ENCODE measurements at places on chromosomes 13 and 19.

DNA sequence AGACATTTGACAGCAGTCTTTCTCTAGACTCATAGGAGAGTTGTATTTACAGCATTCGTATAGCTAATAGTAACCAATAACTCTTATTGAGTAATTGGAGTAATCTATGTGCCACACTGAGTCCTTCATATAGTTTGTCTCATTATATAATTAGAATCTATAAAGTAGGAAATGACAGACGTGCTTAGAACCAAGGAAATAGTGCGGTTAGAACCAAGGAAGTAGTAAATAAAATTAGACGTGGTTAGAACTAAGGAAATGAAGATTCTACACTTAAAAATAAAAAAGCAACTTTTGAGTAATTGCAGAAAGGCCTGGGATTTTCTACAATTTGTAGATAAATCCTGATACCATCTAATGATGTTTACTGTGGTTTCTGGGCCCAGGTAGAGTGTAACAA is 107.8 kb upstream of the TNFSF11 start:
- no peak for DNase-seq

GRCh38 chr13:113126265-113127150 is 3.9 kb downstream of the F10 start:
- no peak for DNase-seq

- no peak for DNase-seq
Observed at GRCh38 chr13:47886314-47886713, 114.8 kb downstream of the SUCLA2 start.

- no peak for DNase-seq
Observed at GRCh38 chr13:31930901-31931522, 100.6 kb upstream of the FRY start.

GRCh38 chr19:50720181-50720920 is 749 bp upstream of the SHANK1 start:
- DNase-seq = no peak

DNA sequence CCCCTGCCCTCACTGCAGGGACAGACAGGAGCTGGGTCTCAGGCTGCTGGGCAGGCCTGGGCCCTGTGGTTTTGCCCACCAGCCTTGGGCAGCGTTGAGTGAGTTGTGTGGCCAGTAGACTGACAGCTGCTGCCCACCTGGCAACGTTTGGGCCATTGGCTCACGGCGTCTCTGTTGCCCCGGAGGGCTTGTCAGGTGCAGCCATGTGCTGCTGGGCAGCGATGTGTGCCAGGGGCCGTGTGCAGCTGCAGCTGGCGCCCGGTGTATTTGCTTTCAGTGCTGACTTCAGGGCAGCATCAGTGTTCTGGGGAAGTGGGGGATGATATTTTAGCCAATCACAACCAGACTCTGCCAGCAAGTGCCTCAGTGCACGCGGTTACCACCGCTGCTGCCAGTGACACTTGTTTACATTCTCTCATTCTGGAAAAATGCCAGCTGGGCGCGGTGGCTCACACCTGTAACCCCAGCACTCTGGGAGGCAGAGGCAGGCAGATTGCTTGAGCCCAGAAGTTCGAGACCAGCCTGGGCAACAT is 10.6 kb downstream of the FZR1 start:
- no peak for DNase-seq

DNA sequence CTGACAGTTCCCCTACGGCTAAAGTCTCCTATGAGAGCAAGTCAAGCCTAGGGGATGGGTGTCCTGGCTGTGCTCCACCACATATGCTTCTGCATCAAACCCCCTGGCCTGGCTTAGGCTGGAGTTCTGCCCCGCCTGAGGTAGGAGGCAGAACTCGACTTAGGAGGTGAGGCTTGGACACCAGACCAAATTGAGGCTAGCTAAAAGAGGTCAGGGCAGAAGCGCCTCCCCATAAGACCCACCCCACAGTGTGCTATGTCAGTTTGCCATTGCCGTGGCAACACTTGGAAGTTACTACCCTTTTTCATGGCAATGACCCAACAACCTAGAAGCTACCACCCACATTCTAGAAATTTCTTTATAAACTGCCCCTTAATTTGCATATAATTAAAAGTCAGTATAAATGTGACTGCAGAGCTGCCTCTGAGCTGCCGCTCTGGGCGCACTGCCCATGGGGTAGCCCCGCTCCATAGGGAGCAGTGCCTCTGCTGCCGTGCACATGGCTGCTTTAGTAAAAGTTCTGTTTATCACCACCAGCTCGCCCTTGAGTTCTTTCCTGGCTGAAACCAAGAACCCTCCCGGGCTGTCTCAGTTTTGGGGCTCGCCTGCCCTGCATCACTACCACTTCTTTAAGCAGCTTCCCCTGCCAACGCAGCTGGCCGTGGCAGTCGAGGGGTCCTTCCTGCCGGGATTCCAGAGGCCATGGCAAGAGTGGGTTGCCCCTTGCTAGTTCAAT is 20.2 kb downstream of the AP1M1 start:
- peak; percentile 32 for DNase-seq

DNA sequence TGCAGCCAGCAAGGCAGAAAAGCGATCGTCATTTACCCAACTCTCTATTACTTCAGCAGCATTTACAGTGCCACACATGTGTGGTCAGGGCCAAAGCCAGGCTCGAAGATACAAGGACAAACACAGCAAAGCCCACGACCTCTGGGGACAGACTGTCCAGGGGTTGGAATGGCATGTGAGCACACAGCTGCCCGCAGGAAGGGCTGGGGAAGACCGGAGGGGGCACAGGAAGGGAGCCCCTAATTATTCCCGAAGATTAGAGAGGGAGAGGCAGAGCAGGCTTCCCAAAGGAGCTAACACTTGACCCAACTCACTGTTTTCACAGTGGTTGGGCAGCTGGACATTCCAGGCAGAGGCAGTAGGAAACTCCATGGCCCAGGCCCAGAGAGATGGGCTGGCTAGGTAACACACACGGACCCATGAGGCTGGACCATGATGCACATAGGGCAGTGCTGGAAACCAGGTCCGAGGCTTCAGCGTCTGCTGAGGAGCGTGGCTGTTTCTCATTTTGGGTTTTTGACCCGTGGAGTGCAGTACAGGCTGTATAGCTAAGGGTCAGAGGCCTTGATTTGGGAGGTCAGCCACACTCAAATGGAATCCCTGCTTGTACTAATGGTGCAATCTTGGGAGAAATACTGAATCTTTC is 179.8 kb downstream of the FOXO1 start:
- DNase-seq = no peak

- DNase-seq = no peak
Observed at GRCh38 chr19:52936151-52936953, 13.1 kb upstream of the ZNF888 start.

DNA sequence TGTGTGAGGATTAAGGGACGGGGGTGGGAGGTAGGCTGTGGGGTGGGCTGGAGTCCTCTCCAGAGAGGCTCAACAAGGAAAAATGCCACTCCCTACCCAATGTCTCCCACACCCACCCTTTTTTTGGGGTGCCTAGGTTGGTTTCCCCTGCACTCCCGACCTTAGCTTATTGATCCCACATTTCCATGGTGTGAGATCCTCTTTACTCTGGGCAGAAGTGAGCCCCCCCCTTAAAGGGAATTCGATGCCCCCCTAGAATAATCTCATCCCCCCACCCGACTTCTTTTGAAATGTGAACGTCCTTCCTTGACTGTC is 5.5 kb downstream of the FOSB start:
- DNase-seq = no peak

DNA sequence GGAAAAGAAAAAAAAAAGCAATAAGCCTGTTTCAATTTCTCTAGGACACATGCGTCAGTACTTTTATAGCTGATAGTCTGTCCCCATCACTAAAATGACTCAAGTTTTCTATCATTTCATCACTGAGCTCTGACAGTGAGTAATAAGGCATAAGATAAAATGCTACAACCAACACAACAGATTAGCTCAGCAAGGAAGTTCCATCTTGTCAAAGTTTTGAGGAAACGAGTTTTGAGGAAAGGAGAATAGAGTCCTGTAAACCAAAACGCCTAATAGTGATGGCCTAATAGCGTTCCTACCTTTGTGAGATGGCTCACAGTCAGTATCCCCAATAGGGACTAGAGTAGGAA is 145.1 kb downstream of the LACC1 start:
- no peak for DNase-seq

DNA sequence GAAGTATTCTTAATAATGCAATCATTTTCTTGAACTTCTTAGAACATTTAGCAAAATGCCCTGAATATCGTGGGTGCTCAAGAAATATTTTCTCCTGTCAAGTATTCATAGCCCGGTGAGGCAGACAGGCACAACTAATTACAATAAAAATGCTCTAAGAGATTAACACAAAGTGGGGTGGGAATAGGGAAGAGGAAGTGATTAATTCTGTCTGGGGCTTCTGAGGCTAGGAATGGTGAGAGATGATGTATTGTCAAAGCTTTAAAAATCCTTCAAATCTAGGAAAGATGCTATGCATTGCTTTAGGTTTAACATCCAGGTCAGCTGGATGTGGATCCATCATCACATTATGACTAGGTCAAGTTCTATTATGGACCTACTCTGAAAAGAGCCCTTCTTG is 66.9 kb upstream of the POSTN start:
- DNase-seq = no peak

GRCh38 chr13:55069746-55070145 is 2041.1 kb downstream of the OLFM4 start:
- DNase-seq = no peak

GRCh38 chr13:67844574-67844973 is 614.4 kb upstream of the PCDH9 start:
- no peak for DNase-seq

DNA sequence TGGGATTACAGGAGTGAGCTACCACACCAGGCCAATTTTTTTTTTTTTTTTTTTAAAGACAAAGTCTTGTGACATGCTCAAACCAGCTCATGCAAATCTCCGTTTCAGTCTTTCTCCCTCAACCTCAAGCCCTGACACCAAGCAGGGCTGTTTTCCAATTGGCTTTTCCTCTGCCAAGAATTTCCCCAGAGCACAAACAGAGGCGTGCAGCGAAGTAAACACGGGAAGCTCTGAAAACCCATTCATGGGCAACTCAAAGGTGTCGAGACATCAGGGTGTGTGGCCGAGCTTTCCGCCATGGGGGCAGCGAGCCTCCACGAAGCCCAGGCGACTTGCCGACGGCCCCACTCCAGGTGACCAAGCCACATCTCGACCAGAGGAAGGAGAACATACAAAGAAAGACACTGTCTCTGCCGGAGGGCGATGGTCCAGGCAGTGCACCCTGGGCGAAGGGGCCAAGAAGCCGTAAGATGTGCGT is 70.0 kb downstream of the INSR start:
- DNase-seq = peak; percentile 68

GRCh38 chr19:30333291-30334065 is 38.7 kb upstream of the ZNF536 start:
- no peak for DNase-seq

DNA sequence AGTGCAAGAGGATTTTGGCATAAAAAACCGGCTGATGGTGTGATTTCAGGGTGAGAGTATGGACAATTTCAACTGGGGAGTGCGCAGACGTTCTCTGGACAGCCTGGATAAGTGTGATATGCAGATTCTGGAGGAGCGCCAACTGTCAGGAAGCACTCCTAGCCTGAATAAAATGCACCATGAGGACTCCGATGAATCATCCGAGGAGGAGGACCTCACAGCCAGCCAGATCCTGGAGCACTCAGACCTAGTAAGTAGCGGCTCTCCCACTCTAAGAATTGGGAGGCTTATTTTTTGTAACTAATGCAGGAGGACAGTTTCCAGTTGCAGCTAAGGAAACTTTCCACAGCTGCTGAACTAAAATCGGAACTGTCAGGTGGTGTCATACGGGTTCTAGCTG is 53.6 kb downstream of the ZAR1L start:
- DNase-seq = peak; percentile 48

DNA sequence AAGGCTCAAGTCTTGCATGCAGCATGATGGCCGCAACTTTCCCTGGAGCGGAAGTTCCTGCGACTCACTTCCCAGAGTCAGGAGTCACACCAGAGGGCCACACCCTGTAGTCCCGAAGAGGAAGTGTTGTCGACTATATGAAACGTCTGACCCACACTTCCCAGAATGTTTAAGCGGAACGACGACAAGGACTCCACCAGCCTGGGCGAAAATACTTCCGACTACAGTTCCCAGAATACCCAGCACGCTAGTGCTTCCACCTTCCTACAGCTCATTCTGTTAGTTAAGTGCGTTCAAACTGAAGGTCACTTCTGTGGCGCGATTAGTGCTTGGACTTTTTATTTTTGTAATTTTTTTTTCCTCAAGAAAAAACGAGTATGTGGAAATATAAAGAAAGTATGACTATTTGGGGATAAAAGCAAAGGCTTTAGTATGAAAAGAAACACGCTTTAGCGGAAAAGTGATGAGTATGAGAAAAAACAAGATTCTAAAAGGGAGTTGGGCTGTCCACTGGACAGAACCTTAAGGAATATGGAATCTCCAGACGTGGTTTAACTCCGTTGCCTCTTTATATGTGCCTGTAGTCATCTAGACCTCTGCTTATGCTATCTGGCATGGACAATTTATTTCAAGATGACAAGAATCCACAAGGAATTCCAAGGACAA is 15.5 kb upstream of the ZNF112 start:
- no peak for DNase-seq

- no peak for DNase-seq
Observed at GRCh38 chr13:49165798-49166752, 54.1 kb upstream of the MLNR start.

DNA sequence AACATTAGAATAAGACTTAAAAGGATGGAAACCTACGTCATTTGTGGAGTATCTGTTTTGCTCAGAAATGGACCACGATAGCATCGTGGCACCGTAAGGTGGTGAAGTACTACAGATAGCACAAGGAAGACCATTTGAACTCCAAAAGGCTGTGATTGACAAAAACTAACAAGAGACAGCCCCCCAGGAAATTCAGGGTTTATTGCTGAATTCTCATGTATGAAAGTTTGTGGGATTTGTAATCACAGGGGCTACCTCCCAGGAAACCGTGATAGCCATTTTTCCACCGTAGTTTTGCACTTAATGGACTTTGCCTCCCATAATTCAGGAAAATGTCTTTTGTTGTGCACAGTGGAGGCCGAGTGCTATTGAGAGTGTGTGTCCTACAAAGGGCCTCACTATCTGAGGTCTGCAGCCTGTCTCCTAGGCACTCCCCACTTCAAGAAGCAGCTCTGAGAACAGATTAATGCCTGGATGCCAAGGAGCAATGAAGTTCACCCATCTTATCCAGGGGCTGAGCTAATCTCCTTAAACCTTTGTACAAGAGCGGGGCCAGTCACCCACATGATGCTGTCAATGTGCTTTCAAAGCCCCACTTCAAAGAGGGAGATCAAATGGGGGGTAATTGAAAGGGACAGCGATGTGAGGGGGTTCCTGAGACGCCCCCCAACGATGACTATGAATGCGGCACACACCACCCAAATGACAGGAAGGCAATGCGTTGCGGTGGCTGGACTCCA is 182.6 kb downstream of the COL4A1 start:
- no peak for DNase-seq

DNA sequence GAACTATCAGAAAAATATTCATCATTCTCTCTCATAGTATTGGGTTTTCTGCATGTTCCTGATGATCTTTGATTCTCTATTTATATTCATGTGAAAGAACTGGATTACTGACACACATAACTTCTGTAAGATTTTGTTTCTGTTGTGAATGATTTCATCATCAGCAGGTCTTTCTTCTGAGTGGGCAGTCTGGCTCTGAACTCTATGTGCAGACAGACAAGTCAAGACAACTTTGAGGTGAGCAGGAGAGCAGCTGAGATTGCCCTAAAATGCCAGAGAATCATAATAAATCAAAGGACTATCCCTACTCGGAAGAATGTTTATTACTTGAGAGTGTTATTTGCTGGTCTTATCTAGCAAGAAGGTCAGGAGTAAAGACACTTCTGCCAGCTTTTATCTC is 652.1 kb upstream of the GPC6 start:
- no peak for DNase-seq

Measured in right forelimb (tissue), 1 donor.